RKO (cell line): ENCODE measurements at places on chromosomes 7 and 10.

DNA sequence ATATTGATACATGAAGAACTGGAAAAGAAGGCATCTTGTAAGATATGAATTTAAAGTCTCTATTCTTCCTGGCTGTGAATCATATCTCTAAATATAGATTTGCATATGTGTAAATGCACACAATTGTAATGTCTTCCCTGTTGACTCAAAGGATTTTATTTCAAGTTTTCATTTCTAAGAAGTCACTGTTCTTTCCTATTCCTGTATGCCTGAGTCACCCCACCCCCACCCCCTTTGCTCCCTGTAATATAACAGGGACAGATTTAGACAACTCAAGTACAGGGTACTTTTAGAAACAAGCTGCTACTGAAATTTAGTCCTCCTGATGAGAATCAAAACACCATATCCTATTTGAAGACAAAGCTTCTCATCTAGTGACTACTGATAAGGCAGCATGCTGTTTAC is 43.0 kb upstream of the HECTD2 start:
- DNase-seq = no peak

- DNase-seq = no peak
These were observed 44.7 kb upstream of the ZEB1 start for GRCh38 chr10:31274310-31274709.

GRCh38 chr10:34480345-34480744 is 334.8 kb downstream of the PARD3 start:
- DNase-seq = no peak

DNA sequence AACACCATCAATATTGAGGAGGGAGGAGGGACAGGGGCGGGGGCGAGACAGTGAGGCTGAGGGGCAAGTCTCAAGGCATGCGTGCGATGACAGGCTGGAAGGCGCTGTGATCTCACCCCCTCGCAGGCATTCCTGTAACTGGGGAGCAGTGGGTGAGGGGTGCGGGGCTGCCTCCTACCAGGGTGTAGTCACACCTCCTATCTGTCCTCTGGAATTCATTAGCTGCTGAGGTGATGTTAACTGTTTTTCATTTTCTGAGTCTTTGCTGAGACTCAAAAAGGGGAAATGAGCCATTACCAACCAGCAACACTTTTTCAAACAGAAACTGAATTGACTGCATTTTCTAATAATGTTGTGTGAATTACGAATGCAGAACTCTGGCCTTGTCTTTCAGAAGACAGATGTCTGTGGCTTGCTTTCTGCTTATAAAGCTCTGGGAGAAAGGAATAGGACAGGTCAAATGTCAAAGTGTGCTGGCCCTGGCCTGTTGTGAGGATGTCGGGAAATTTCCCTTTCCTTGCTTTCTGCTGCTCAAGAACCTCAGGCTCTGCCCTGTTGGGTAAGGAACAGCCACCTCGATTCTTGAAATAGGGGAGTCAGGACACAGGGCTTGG is 23.7 kb upstream of the CDH23 start:
- no peak for DNase-seq

- no peak for DNase-seq
These were observed 35.3 kb upstream of the DUSP5 start for GRCh38 chr10:110462166-110463095.
